ENCODE measurements at places on chromosomes 3 and 15. TPM values are rescaled to one million over a fixed set of nuclear protein-coding genes. Genes with fewer than 3 reads are reported as not detected.

A4GNT gene
- polyA plus RNA-seq, result not detected

SEMA5B gene
- 6.6 TPM for polyA plus RNA-seq

MINAR1 gene
- polyA plus RNA-seq, result 0.15 TPM

CNOT10 gene
- 19.0 TPM for polyA plus RNA-seq

FRMD5 gene
- polyA plus RNA-seq, result 0.32 TPM

UROC1 gene
- polyA plus RNA-seq, result not detected

FAM107A gene
- 52.5 TPM for polyA plus RNA-seq

TRIP4 gene
- 33.1 TPM for polyA plus RNA-seq

TMEM108 gene
- 1.5 TPM for polyA plus RNA-seq

IL12A gene
- polyA plus RNA-seq, result not detected

WDR49 gene
- polyA plus RNA-seq, result 0.43 TPM

LEKR1 gene
- polyA plus RNA-seq, result 1.8 TPM

TUSC7 gene
- not detected for polyA plus RNA-seq

TGM5 gene
- not detected for polyA plus RNA-seq

TGM4 gene
- polyA plus RNA-seq, result not detected

MOBP gene
- not detected for polyA plus RNA-seq

TMIE gene
- polyA plus RNA-seq, result 1.3 TPM

EFL1 gene
- 9.2 TPM for polyA plus RNA-seq

CAND2 gene
- polyA plus RNA-seq, result 3.9 TPM

AGTR1 gene
- 14.8 TPM for polyA plus RNA-seq

CFAP20DC gene
- polyA plus RNA-seq, result 0.73 TPM

STXBP5L gene
- not detected for polyA plus RNA-seq

ATP2B2 gene
- 0.22 TPM for polyA plus RNA-seq

KNL1 gene
- polyA plus RNA-seq, result 2.5 TPM

ONECUT1 gene
- not detected for polyA plus RNA-seq
